ENCODE measurements at places on chromosomes 7 and 10. TPM values are rescaled to one million over a fixed set of nuclear protein-coding genes. Genes with fewer than 3 reads are reported as not detected.

DNA sequence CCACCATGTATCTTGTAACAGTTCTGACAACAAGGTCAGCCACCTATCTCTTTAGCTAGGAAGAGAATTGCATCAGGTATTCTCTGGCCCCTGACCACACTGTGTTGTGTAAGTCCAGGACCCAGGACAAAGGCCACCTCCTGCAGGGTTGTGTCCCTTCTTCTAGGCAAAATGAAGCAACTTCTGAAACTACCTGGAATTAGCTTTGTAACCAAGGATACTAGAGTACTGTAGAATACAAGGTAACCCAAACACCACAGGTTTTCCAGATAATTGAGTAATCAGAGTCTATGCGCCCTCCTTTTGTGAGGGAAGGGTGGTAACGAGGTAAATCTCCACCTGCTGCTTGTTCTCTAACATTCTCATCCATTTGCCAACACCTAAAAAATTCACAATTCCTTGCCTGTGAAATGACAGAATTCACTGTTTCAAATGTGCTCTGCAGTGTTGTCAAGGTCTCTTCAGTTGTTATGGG, 51.7 kb downstream of the SGMS1 start:
- no peak for DNase-seq

The ANKRD1 gene
- 0.23 TPM for total RNA-seq

- DNase-seq, result no peak
Measured at GRCh38 chr7:28793381-28794085, 164.6 kb downstream of the TRIL start.

The CXCL12 gene
- 97.8 TPM for total RNA-seq

- DNase-seq, result peak; percentile 40
Measured at GRCh38 chr10:79242620-79243152, 104.6 kb upstream of the PPIF start.

GRCh38 chr10:110723224-110723891, 79.2 kb downstream of the RBM20 start:
- DNase-seq, result no peak

- no peak for DNase-seq
Measured at GRCh38 chr10:13615650-13616300, 29.0 kb downstream of the PRPF18 start.

DNA sequence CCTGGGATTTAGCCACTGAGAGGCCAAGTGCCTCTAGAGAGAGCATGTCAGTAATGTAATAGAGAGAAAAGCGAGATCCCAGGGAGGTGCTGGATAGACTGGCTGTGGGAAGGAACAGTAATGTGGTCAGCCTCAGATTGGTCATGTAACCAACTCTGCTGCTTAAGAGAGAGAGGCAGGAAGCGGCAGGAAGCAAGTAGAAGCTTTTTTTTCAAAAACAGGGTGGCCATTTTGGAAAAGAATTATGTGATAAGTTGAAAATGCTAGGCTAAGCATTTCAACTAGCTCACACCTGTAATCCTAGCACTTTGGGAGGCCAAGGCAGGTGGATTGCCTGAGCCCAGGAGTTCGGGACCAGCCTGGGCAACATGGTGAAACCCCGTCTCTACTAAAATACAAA, 3.7 kb upstream of the PCOLCE start:
- no peak for DNase-seq

The CHRM2 gene
- 1.4 TPM for total RNA-seq

- no peak for DNase-seq
Measured at GRCh38 chr10:59258890-59259289, 82.4 kb downstream of the PHYHIPL start.

- no peak for DNase-seq
Measured at GRCh38 chr7:26584987-26585665, 279.3 kb downstream of the SKAP2 start.

The HGF gene
- total RNA-seq, result 1.4 TPM

The DDC gene
- 29.6 TPM for total RNA-seq

DNA sequence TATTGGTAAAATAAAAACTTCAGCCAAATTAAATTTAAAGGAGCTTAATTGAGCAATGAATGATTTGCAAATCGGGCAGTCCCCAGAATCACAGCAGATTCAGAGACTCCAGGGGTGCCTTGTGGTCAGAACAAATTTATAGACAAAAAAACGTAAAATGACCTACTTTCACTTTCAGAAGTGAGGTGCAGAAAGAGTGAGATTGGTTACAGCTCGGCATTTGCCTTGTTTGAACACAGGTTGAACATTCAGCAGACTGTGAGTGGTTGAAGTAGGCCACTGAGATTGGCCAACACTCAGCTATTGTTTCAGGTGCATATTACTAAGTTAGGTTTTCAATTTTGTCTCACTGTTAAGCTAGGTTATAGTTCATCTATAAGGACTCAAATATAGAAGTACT, 153.4 kb downstream of the BICC1 start:
- DNase-seq, result no peak

GRCh38 chr10:101438881-101439391, 85.0 kb downstream of the BTRC start:
- no peak for DNase-seq

DNA sequence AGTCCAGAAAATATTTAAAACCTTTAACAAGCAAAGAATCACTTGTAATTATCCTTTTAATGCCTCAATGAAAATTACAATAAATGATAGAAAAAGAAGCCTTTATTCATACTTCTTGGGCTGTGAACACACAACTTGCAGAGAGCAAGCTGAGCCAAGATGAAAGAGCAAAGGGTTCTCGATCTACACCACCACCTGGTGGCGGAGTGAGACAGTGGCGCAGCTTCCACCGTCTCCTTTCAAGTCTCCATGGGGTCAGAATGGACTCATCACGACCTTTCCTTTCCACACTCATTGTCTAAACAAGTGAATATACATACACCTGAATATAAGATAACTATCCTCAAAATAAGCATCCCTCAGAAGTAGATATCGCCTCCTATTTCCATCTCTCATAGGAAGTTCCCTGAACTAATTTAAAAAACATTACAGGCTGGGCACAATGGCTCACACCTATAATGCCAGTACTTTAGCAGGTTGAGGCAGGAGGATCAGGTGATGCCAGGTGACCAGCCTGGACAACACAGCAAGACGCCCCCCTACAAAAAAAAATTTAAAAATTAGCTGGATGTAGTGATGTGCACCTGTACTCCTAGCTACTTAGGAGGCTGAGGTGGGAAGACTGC, 40.7 kb downstream of the ATE1 start:
- DNase-seq, result peak; percentile 68

The NKX2-3 gene
- 38.5 TPM for total RNA-seq
